ENCODE measurements at places on chromosomes 6 and 20. TPM values are rescaled to one million over a fixed set of nuclear protein-coding genes. Genes with fewer than 3 reads are reported as not detected.

FRS3 gene
- 2.5 TPM for total RNA-seq

CRIP3 gene
- 0.66 TPM for total RNA-seq

AGPAT4 gene
- total RNA-seq, result 5.5 TPM

ZNFX1 gene
- 24.7 TPM for total RNA-seq

REM1 gene
- total RNA-seq, result 0.20 TPM

PTCRA gene
- not detected for total RNA-seq

Measured in A549 treated with RU486 at 1 μM for 4 hours (cell line).